T-helper 2 cell (primary cell): ENCODE measurements at places on chromosomes 5 and 9.

DNA sequence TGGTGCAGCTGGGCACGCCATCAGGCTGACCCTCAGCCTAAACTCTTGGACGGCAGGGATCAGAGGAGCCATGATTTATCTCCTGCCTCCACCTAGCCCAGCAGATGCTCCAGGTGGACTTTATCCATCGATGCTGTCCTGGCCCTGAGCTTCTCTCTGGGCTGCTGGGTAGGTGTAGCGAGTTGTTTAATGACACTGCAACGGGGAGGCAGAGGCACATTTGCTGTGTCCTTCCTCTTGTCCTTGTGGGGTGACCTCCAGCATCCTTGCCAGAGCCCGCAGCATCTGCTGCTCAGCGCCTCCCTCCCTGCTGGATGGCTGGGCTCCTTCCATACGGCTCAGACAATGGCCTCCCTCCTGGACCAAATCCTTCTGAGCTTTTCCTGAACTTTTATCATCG lies 103.1 kb upstream of the IRX4 start:
- DNase-seq, result no peak

GRCh38 chr9:17816431-17817027 lies 237.7 kb downstream of the SH3GL2 start:
- no peak for DNase-seq

DNA sequence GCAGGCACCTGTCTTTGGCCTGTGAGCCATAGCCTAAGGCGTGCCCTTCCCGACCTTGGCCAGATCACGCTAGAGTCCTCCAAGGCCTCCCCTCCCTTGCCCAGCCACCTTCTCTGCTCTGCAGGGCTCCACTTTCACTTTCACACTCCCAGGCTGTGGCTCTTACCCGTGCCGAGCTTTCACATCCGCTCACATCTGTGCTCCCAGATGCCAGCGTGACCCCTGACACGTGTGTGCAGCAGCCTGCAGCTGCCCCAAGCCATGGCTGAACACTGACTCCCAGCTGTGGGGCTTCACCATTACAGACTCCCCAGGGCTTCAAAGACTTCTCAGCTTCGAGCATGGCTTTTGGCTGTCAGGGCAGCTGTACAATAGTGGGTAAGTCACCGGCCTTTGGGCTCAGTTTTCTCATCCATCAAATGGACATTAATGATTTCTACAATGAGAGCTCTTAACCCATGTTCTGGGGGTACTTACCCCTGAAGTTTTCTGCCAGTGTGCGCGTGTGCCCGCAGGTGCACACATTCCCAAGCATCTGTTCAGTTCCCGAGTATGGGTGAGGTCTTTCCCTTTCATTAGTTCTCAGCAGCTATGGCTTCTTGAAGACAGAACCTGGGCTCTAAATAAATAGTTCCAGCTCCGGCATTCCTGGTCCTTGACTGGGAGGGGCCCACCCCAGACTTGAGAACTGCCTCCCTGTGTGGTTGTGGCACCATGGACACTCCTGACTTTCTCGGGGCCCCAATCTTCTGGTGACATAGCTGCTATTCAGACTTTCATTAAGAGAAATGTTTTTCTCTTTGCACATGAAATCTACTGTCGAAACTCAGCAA lies 118.6 kb downstream of the RGS3 start:
- peak; percentile 74 for DNase-seq

DNA sequence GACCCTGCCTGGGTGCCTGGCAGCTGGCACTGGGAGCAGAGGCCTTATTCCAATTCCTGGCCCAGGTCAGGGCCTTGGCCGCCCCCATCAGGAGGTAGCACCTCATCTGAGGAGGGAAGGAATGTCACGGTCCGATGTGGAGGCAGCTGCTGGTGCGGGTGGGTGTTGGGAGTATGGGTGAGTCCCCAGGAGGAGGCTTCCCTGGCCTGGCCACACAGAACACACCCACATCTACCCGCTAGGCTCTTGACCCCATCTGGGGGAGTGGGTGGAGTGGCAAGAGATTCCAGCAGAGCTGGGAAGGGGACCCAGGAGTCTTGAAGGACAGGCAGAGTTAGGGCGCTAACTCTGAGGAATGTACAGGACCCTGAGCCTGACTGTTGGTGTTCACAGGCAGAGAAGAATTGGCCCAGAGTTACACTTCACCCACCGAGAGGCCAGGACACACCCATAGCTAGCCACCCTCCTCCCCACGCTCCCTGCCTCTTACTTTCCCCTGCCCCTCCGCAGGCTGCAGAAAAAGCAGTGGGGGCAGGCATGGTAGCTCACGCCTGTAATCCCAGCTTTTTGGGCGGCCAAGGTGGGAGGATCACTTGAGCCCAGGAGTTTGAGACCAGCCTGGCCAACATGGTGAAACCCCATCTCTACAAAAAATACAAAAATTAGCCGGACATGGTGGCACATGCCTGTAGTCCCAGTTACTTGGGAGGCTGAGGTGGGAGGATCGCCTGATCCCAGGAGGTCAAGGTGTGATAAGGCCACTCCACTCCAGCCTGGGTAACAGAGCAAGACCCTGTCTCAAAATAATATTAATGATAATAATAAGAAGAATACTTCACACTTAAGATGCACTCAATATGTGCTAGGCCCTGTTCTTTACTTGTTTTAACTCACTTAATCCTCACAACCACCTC lies 6.0 kb downstream of the OLFML2A start:
- no peak for DNase-seq

DNA sequence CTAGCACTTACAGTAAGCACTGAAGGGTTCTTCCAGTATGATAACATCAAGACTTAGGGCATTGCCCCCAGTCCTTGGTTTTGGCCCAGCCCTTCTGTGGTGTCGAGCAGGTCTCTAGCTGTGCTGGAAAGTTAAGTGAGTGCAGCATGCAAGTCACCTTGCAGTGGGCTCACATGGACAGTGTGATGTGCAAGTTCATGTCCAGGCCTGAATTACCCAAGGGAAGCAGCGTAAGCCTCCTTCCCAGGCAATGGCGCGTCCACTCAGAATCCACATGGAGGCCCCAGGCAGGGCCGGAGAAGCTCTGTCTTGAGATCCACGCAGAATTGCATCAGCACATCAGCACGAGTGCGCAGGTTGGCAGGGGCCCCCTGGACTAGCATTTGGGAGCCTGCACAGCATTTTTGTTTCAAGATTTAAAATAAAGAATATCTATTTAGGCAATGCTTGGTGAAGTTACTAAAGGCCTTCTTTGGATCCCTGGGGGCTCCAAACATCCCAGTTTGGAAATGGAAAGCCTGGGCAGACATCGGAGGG lies 108.4 kb upstream of the ALDH1B1 start:
- no peak for DNase-seq

GRCh38 chr9:36127652-36128244 lies 8.8 kb upstream of the GLIPR2 start:
- DNase-seq, result no peak

DNA sequence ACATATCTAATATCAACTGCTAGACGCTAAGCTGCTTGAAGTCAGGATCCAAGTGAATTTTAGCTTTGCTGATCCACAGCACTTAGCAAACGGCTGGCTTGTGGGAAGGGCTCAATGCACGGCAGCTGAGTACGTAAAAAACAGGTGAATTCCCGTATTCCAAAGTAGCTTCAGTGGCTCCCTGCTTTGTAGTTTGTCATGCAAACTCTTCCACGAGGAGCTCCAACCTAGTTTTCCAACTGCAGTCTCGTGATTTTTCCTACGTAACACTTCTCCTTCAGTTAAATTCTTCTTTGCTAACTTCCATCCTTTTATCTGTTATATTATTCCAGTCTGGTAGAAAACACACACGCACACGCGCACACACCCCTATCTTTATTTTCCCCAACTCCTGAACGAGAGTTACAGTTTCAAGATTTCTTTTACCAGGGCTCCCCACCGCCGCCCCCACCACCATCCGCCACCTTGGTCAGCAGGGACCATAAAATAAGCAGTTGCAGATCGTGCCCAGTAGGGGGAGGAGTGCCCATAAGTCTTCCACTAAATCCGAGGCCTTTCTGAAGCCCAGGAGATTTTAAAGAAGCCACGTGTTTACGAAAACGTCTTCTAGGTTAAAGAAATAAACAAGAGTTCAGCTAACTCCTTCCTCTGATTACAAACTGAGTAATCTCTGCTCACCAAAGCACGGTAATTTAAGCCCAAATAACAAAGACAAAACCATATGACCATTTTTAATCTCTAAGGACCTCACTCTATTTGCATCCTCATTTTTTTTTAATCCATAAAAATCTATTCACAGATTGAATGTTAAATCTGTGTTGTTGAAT lies 34.8 kb upstream of the TRIO start:
- no peak for DNase-seq

DNA sequence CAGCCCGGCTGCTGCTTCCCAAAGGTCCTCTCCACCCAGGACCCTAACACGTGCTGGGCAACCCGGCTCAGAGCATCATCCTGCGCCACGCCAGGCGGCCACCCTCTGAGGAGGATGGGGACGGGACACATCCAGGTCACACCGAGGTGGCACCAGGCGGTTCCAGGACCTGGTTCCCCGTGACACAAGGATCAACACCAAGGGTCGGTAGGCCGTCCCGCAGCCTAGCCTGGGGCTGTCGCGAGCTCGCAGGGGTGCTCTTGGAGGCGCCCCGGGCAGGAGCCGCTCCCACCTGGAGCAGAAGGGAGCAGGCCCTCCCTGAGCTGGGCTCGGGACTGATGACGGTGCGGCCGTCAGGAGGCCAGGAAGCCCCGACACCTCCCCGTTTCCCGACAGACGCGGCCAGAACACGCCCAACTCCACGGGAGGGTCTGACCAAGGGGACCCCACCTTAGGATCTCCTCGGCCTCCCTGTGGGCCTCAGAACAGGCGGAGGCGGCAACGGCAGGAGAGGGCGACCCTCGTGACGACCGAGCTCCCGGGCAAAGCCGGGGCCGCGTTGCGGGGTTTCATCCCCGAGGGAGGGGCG lies 6.3 kb downstream of the EXD3 start:
- no peak for DNase-seq

DNA sequence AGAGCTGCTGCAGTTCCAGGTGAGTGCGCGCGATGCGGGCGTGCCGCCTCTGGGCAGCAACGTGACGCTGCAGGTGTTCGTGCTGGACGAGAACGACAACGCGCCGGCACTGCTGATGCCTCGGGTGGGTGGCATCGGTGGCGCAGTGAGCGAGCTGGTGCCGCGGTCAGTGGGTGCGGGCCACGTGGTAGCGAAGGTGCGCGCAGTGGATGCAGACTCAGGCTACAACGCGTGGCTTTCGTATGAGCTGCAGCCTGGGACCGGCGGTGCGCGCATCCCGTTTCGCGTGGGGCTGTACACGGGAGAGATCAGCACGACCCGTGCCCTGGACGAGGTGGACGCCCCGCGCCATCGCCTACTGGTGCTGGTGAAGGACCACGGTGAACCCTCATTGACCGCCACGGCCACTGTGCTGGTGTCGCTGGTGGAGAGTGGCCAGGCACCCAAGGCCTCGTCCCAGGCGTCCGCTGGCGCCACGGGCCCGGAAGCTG lies 2.0 kb downstream of the PCDHA3 start:
- no peak for DNase-seq

DNA sequence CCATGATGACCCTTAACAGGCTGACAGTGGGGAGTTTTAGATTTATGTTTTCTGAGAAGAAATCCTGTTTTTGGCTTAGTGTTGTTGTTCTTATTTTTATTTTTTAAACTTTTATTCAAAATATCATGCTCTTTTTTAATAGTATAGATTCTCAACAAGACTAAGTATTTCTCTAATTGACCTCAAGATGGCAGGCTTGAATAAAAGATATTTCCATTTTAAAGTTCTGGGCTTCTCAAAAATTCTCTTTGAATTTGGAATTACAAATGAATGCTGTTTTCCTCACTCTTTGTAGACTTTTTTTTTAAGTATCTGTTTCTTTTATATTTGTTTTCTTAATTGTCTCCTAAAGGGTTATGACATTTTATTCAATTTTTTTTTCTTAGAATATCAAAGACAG lies 50.0 kb upstream of the SH3GL2 start:
- no peak for DNase-seq

DNA sequence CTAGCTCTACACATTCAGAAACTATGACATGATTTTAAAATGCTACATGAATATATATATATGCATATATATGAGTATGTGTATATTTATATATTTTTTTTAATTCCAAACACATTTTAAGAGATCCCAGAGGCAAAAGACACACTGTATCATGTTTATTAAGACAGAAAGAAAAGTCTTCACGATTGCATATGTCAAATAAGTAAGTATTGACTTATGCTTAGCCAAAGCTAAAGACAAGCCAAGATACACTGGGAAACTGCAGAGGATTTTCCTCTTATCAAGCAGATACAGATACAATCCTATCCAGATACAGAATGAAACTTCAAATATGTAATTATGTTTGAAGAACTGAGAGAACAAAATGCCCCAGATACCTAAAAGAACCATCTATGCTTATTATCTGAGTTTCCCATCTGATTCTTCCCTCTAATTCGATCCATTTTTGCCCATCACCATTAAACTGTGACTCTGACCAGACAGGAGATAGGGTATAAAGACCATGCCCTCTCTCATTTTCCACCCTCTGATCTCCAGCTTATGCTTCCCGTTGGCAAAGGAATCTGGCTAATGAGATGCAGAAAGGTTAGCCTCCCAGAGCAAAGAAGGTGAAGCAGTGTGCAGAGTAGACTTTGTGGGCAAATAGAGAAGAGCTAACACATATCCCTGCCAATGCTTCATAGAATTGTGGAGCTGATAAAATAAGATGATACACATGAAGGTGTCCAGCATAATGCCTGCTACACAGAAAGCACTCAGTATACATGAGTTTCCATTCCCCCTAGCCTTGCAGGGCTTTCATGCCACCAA lies 131.0 kb upstream of the TARS1 start:
- no peak for DNase-seq

GRCh38 chr5:140207250-140207964 lies 32.4 kb downstream of the CYSTM1 start:
- DNase-seq, result no peak

DNA sequence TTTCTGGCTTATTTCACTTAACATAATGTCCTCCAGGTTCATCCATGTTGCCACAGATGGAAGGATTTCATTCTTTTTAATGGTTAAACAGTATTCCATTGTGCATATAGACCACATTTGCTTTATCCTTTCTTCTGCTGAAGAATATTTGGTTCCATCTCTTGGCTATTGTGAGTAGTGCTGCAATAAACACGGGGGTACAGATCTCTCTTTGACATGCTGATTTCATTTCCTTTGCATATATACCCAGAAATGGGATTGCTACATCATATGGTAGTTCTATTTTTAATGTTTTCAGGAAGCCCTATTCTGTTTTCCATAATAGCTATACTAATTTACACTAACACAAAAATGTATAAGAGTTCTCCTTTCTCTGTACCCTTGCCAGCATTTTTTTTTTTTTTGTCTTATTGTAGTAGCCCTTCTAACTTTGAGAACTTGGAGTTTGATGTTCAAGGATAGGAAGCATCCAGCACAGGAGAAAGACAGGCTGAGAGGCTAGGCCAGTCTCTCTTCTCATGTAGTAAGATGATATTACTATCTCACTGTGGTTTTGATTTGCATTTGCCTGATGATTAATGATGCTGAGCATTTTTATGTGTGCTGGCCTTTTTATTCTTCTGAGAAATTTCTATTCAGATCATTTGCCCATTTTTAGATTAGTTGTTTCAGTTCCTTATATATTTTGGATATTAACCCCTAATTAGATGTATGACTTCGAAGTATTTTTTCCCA lies 592.2 kb upstream of the ZNF608 start:
- no peak for DNase-seq
